NB4 (cell line): ENCODE measurements at places on chromosomes 1 and 21.
A peak's percentile ranks its signal among the peaks of the same experiment; 100 is the strongest.

- no peak for DNase-seq
Measured at GRCh38 chr1:117585086-117585485, 20.8 kb upstream of the TENT5C start.

GRCh38 chr1:69858534-69858933 is 290.8 kb downstream of the LRRC7 start:
- DNase-seq: no peak

DNA sequence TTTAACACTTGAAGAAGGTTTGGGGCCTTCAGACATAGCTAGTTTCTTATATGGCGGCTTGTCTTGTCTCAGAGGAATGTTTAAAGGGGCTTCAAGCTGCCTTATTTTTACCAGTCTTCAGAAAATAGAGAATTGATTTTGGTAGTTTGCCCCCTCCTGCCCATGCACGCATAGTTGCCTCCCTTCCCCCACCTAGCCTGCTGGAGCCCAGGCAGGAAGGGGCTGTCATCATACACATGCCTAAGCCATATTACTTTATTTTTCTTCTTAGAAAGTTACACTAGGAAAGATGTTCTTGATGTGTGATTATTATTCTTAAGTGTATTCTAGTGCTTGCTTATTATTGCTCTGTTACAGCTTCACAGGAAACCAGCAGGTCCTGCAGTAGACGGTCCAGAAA is 18.3 kb downstream of the PBX1 start:
- no peak for DNase-seq

DNA sequence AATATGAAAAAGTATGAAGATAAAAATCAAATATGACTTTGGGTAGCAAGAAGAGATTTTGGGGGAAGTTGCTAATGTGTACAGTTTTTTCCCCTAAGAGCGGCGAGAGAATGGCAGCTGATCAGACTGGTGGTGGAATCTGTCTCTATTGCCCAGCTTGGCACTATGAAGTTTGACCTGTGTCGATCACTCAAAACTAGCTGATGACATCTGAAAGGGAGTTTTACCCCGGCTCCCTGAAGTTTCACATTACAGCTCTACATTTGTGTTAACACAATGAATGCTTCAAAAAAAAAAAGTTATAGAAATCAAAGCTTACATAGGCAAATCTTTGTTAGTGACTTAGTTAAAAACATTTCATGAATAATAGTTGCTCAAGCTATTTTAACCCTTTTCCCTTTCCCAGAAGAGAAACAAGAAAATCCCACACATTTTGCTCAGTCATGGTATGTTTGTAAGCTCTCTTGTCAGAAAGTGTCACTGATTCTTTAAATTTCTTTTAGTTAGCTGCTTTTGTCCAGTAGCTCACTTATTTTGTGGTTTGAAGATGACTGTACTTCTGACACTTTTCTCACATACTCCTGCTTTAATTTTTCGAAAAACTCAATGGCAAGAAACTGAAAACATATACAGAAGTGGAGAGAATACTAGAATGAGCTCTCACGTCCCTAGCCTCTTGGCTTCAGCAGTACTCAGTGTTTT is 41.3 kb downstream of the DYRK1A start:
- DNase-seq: no peak

- DNase-seq: peak; percentile 93
Measured at GRCh38 chr1:198880818-198881597, 242.2 kb downstream of the PTPRC start.

DNA sequence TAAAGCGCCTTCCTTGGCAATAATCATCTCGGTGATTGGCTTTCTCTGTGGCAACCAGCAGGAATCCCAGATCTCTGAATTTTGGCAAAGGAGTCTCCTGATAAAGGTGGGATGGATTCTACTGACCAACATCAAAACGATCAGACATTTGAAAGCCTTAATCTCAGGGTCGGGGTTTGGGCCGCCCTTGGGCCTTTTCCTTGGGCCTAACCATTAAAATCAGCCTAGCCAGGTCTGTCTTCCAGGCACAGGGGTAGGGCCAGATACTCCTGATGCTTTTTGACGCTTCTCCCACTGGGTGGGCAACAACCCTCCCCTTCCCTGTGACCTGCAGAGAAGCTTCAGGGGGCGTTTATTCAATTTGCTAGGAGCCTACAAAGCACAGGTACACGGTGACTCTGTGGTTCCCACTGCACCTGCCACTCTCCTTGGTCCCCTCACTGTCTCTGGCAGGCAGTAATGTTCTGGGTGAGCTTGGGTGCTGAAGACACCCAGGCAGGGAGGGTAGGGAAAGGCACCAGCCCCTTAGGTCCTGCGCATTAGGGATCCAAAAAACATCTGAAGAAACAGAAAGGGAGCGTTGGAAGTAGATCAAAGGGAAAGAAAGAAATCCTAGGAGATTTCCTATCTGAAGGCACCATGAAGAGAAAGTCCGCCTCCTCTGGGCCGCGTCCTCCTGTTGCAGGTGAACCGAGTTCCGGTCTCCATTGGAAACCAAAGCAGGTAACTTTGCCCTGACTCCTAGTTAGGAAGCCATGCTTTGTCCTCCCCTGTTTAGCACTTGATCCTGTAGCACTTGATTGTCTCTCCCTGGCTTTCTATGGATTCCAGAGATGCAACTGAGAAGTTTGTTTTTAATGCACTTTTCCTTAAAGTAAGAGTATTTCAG is 12.3 kb downstream of the RNU1-2 start:
- DNase-seq: no peak

- DNase-seq: peak; percentile 65
Measured at GRCh38 chr1:53298045-53298637, 29.7 kb downstream of the LRP8 start.

- peak; percentile 57 for DNase-seq
Measured at GRCh38 chr1:30750731-30751291, 6.8 kb downstream of the LAPTM5 start.

DNA sequence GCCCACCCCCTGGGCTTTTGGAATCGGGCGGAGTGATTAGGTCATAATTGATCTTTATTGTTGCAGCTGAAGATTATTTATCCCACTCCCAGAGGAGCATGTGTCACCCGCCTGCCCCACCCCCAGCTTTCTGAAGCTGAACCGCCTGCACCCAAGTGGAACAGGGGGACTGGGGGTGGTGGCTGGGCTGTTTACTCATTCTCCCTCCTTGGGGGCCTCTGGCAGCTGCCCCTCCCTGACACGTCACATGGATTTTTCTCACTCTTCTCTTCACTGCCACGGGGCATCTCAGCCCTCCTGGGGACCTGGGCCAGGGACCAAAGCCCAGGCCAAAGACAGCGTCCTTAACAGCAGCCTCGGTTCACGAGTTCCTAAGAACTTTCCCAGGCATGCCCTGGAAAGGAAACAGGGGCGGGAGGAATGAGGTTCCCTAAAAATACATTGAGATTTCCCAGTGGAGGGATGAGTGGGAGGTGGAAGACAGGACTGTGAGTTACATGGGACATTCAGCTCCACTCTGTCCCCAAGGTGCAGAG is 31.6 kb upstream of the SOX13 start:
- DNase-seq: no peak

GRCh38 chr1:229642376-229642775 is 16.3 kb downstream of the URB2 start:
- DNase-seq: no peak

- no peak for DNase-seq
Measured at GRCh38 chr1:183898001-183898396, 93.1 kb downstream of the RGL1 start.

- DNase-seq: no peak
Measured at GRCh38 chr1:15139654-15140350, 13.7 kb upstream of the TMEM51 start.

DNA sequence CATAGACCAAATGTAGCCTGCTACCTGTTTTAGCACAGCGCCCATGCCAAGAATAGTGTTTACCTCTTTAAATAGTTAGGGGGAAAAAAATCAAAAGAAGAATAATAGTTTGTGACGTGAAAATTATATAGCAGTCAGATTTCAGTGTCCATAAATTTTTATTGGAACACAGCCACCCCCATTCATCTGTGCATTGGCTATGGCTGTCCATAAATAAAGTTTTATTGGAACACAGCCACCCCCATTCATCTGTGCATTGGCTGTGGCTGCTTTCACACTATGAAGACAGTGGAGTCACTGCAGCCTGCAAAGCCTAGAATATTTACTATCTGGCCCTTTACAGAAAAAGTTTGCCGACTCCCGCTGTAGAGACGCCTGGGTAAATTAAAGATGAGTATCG is 20.9 kb downstream of the EPHX1 start:
- no peak for DNase-seq

DNA sequence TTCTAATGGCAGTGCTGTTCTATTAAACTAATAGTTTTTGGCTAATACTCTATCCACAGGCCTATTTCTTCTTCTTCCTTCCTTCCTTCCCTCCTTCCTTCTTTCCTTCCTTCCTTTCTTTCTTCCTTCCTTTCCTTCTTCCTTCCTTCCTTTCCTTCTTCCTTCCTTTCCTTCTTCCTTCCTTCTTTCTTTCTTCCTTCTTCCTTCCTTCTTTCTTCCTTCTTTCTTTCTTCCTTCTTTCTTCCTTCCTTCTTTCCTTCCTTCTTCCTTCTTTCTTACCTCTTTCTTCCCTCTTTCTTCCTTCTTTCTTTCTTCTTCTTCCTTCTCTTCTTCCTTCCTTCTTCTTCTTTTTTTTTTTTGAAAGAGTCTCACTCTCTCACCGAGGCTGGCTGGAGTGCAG is 31.7 kb downstream of the CCDC190 start:
- DNase-seq: no peak

GRCh38 chr1:6591222-6591621 is 11.4 kb downstream of the ZBTB48 start:
- no peak for DNase-seq

GRCh38 chr1:223716302-223716862 is 4.0 kb downstream of the CAPN2 start:
- peak; percentile 76 for DNase-seq

GRCh38 chr21:30988706-30989105 is 49.6 kb downstream of the KRTAP19-8 start:
- no peak for DNase-seq

DNA sequence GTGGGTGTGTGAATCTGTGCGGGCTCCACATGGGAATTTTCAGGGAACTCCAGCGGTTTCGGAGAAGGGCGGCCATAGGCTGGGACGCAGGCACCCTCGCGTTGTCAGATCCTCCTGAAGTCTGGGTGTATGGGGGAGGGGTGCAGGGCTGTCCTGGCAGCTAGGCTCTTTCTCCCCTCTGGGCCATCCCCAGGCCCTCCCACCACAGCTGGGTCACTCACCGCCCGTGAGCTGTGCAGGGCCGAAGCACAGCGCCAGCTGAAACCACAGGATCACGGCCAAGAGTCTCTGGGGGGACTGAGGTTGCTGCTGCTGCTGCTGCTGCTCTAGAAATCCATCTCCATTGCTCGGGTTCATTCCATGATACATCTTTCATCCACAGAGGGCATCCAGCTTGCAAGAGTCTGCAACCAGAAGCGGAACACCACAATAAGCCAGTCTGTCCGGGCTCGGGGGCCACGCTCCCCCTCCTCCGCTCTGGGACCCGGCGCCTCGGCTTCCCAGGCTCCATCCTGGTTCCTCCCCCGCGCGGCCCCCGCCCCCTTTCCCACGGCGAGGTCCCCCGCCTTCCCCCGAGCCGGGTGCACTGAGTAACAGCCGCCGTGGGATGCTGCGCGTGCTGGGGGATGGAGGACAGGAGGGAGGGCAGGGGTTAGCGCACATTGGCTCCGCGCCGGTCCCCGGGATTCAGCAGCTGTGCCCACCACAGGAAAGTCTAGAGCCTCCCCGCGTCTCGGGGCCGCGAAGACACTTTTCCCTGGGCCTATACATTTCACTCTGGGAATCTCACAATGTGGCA is 720 bp downstream of the SUSD4 start:
- DNase-seq: peak; percentile 60

DNA sequence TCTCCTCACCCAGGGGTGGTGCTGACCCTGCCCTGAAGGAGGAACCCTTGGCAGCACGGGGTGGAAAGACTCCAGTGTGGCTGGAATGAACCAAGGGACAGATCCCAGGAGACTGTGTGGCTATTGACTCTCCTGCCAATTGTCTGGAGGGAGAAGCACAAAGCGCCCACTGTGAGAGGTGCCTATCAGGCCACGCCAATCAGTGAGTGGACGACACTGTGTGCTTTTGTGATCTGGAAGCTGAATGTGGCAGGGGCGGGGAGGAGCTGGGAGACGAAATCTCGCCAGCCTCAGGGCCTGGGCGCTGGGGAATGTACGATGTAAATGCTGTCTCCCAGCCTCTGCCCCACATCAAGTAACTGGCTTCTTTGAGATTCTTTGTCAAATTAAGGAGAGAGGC is 167.1 kb downstream of the ZBTB18 start:
- no peak for DNase-seq
